ENCODE measurements at places on chromosomes 2 and 18. TPM values are rescaled to one million over a fixed set of nuclear protein-coding genes. Genes with fewer than 3 reads are reported as not detected.

The VIT gene
- 1.1 TPM for total RNA-seq

The EVA1A gene
- 54.7 TPM for total RNA-seq

GRCh38 chr2:80217446-80217845 is 87.1 kb downstream of the LRRTM1 start:
- DNase-seq: no peak

DNA sequence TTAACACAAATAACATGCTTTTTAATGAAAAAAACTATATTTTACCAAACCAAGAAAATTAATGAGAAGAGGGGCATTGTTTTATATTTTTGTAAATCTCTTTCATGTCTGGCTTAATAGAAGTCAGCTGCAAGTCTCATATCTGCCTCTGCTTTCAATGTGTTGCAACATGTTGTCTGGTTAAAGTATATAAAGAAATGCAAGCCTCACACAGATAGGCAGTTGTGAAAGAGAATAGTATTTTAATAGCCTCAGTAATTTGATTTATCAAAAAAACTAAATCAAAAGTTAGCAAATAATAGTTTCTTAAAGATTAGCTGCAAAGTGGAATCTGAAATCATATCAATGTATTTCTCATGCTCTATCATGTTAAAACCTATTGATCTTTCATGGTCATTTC is 52.9 kb upstream of the NCOA1 start:
- peak; percentile 61 for DNase-seq

DNA sequence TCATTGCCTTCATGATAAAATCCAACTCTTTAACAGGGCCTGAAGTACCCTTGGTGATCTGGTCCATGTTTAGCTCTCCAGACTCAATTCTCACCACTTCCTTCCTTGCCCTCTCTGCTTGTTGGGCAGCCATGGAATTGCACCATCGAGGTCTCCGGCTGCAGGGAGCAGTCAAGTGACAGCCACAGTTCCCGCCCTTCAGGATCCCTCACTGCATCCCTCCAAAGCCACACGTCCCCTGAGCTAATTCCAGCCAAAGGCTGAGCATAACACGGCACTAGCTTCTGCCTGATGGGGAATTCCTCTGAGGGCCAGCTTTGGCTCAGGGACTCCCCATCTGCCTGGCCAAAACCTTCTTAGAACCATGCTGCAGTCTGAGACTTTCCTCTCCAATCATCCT is 47.4 kb upstream of the SLC1A4 start:
- DNase-seq: peak; percentile 46

GRCh38 chr2:70620020-70620419 is 66.4 kb upstream of the TGFA start:
- DNase-seq: no peak

All from left lung (tissue), 14 donors.